ENCODE measurements at places on chromosomes 4 and X.

DNA sequence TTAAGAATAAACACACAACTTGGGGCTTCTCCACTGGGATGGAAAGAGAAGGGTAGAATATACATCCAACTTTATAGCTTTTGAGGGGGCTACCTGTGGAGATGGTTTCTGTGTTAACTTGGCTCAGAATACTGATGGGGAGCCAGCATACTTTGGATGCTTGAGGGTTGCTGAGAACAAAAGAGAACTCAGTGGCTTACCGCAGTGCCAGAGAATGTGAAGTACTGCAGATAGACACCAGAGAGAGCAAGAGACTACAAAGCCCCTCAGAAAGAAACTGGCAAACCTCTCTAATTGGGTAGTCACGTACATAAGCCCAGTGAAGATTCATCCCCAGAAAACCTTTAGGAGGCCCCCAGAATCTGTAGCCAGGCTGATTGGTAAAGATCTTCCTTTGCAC lies 214.4 kb downstream of the DCHS2 start:
- no peak for DNase-seq

DNA sequence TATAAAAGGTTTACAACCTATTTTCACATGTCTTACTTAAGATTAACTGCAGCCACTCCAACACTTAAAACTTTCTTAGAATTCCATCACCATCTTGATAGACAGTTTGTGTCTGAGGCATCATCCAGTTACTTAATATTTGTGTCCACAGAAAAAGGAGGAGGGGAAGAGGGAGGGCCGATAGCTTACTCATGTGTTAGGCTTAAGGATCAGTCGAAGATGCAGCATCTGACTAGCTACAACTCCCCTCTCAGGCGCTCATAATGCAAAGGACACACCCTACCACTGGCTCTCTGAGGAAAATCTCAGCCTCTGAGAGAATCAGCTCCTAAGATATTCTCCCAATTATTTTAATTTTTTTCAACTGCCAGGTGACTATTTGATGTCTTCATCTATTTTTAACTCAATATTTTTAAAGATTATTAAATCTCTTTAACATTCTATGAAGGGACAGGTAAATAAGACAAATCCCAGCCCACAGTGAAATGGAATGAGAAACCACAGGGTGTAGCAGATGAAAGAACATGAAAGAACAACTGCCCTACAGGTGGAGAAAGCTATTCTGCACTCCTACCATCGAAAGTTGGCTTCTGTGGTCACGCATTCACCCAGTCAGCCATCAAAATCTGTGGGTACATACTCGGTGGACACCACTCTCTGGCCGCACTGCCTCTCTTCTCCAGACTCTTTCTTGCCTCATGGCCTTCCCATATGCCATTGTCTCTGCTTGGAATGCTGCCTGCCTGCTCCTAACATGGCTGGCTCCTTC lies 48.0 kb downstream of the ARAP2 start:
- no peak for DNase-seq

DNA sequence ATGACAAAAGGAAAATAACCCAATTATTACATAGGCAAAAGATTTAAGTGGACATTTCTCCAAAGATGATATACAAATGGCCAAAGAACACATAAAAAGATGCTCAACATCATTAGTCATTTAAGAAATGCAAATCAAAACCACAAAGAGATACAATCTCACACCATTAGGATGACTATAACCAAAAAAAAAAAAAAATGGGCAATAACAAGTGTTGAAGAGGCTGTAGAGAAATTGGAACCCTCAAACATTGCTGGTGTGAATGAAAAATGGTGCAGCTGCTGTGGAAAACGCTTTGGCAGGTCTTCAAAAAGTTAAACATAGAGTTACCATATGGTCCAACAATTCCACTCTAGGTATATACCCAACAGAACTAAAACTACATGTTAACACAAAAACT lies 5.6 kb upstream of the PRDX4 start:
- no peak for DNase-seq

GRCh38 chr4:38347251-38347650 lies 316.7 kb upstream of the KLF3 start:
- DNase-seq = no peak

Measured in activated T-helper 9 cell treated with anti-CD3 and anti-CD28 coated beads, Interleukin-2, amount 50 U/mL, for 16 hours (primary cell).